Cardiac muscle cell (in vitro differentiated cells and primary cell): ENCODE measurements at places on chromosomes 2 and 18. TPM values are rescaled to one million over a fixed set of nuclear protein-coding genes. Genes with fewer than 3 reads are reported as not detected.

Gene VWA3B
- 0.69 TPM in 1 of 2 replicates, not detected in the other for polyA plus RNA-seq

Gene PRKAG3
- polyA plus RNA-seq: 0.12 and 0.17 TPM in 2 replicates

GRCh38 chr2:8196316-8196715 is 485.5 kb upstream of the ID2 start:
- no peak for DNase-seq

DNA sequence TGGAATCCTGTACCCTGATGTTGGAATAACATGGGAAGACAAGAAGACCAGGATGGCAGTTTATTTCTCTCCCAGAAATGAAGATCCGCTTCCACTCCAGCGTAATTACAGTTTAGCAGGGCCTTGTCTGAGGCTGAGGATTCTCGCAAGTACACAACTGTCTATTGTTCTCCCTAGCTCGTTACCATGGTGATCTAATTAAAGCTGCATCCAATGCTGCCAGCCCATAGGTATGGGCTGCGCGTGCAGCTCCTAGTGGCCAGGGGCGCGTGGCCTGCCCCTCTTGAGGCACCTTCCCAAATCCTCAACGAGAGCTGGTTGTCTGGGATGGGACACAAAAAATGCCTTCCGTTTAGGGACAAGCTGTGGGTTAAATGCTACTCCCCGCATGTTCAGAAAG is 344.9 kb downstream of the CYRIA start:
- no peak for DNase-seq

DNA sequence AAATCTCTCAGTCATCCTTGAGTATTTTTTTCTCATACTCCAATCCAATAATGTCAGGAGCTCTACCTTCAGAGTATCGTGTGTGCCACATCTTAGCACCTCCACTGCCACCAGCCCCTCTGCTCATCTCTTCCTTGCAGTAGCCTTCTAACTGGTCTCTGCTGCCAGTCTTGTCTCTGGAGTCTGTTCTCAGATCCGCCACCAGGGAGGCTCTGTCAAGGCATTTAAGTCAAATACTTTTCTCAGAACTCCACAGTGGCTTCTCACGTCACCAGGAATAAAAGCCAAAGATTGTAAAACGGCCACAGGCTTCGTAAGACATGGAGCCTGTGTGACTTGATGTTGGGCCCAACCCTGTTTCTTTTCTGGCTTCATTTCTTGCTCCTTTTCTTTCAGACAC is 7.1 kb downstream of the UNC50 start:
- DNase-seq: no peak

GRCh38 chr2:100835006-100835659 is 15.2 kb downstream of the NPAS2 start:
- DNase-seq: no peak

DNA sequence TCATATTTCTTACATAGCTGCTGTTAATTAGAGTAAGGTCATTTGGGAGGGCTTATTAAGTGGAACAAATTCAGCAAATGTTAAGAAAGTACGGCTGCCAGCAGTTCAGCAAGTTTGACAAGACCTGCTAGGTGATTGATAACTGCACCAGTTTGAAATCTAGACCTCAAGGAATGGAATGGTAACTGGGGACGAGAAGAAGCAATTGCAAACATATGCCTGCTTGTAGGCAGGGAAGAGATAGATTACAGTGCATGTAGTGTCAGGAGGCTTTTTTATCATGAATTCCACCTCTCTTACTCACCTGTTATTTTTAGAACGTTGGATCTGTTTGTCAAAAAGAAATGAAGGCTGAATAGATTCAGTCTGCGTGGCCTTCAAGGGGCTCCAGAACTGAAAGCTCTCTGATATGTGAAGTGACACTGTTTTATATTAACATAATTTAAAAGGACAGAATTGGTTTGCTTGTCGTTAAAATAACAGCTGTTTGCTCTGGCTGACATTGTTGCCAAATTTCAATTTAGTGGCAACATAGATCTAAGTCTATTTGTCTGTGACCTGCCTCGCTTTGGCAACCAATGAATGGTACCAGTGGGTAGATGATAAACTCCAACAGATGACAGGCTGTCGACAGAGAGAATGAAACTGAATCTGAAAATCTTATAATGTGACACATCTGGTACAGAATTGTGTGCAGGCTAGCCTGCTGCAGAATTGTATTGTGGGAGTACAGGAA is 199.3 kb downstream of the ZNF407 start:
- peak; percentile 50 for DNase-seq

DNA sequence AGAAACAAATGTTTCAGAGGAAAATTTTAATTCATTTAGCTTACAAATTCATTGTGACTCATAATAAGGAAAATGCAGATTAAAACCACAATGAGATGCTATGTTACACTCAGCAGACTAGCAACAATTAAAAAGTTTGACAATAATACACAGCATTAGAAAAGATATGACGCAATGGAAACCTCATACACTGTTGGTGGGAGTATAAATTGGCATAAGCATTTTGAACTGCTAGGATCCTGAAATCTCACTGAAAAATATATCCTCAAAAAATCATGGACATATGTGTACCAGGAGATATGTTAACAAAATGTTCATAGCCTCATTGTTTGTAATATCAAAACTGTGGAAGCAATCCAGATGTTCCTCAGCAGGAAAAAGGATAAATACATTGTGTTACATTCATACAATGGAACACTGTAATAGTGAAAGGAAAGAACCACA is 13.7 kb downstream of the CALCRL start:
- no peak for DNase-seq

DNA sequence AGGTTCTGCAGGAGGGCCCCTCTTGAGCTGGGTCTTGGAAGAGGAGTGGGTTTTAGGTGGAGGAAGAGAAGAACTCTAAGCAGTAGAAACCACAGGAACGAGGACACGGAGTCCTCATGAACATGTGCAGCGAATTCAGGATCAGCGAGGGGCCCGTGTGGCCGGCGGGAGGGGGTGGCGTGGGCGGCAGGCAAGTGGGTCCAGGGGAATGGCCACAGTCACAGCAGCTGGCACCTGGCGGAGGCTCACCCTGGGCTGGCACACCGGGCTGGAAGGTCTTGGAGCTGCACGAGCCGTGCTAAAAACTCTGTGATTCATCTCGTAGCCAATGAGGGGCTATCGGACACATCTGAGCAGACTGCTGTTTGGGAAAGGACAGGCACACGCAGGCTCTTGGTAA is 18.0 kb upstream of the CIDEA start:
- DNase-seq: no peak

DNA sequence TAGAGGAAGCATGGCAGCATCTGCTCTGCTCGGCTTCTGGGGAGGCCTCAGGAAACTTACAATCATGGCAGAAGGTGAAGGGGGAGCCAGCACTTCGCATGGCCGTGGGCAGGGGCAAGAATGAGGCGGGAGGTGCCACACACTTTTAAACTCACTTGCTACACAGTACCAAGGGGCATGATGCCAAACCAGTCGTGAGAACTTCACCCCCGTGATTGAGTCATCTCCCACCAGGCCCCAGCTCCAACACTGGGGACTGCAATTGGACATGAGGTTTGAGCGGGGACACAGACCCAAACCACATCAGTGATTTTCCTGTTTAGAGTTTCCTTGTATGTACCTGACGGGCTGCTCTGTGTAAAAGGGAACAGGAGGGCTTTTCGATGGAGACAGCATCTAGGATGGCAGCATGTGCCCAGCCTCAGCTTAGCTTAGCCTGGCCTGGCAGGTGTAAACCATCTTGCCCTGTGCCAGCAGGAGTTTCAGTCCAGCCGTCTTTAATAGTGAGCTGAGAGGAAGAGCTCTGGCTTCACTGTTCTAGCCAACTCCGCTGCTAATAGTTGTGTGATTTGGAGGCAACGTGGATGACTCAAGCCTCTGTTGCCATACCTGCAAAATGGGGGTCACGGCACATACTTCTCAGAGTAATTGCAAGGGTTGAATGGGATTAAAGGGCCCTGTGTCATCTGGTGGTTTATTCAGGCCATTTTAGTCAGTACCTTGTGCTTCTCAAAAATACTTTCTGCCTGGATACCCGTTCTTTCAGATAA is 101.8 kb downstream of the ASAP2 start:
- DNase-seq: no peak

Gene POTEJ
- 0.59 and 0.70 TPM in 2 replicates for polyA plus RNA-seq

DNA sequence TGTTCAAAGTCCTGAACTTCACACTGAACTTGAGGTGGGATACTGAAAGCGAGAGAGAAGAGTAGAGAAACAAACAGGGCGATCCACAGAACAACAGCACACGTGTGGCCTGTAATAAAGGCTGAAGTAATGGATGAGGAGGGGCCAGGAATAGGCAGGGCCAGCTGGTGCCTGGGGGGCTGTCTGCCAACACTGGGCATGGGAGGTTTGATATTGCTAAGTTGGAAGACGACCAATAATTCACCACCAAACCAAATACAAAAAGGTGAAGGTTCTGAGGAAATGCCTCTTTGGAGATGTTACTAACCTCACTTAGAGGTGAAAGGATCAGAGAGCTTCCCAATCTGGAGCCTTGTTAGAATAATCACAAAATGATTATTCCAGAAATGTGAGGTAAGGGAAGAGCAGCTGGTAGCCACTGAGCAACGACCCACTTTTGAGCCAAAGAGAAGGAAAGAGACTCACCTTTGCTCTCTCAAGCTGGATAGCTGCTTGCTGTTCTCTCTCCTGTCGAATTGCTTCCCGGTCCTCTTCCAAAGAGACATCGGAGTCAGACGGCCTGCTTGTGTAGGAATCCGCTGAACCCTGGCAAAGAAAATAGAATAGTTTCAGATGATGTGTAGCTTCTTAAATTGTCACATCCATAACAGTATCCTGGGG is 54.7 kb upstream of the ARL5A start:
- DNase-seq: no peak

- DNase-seq: no peak
Measured at GRCh38 chr2:240269380-240269779, 128.9 kb upstream of the OTOS start.

Gene LBX2
- polyA plus RNA-seq: 1.7 TPM in 1 of 2 replicates, not detected in the other

DNA sequence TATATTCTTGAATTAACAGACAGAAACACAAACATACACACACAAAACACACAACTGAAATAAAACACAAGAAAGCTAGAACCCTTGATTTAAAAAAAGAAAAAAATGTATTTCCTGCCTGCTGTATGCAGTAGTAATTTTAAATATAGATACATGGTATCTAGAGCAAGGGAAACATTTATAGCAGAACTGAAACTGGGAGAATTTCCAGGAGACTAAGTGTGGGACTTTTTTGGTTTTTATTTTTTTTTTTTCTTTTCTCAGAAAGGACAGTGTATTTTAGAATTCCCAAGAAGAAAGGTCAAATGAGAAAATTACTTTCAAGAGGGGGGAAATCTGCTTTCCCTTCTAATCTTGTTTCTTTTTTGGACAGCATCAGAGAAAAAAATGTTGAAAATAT is 558.9 kb upstream of the PKDCC start:
- no peak for DNase-seq

DNA sequence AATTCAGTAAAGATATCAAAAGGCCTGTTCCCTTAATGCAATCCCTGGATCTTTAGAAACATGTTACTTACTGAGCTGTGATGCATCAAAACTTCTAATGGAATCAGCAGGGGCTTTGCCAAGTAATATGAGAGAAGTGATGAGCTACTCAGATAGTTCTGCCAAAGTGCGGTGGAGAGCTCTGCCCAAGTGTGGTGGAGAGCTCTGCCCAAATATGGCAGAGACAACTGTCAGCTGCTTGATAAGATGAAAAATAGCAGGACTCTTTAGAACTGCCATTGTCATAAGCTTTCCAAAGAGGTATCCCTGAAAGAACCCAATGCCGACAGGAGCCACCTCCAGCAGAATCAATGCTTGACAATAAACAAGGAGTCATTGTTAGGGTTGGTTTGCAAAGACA is 167.9 kb upstream of the SLC39A10 start:
- peak; percentile 13 for DNase-seq

Gene KIF5C
- 0.82 and 3.2 TPM in 2 replicates for polyA plus RNA-seq

Gene MEP1B
- polyA plus RNA-seq: 0.34 TPM in 1 of 2 replicates, not detected in the other

- no peak for DNase-seq
Measured at GRCh38 chr18:76429262-76430126, 65.5 kb downstream of the ZNF516 start.

DNA sequence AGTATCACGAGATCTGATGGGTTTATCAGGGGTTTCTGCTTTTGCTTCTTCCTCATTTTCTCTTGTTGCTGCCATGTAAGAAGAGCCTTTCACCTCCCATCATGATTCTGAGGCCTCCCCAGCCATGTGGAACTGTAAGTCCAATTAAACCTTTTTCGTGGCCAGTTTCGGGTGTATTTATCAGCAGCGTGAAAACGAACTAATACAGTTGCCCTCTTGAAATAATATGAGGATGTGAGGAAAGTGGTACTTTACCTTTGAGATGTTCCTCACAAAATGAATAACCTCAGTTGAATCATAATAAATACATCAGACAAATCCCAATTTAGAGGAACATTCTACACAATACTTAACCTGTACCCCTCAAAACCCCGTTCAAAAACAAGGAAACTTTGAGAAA is 356.4 kb downstream of the CPS1 start:
- no peak for DNase-seq

Gene DSC3
- polyA plus RNA-seq: 0.81 and 1.5 TPM in 2 replicates

Gene ARHGEF4
- 26.0 and 52.9 TPM in 2 replicates for polyA plus RNA-seq

- DNase-seq: no peak
Measured at GRCh38 chr2:36528766-36529392, 69.1 kb downstream of the FEZ2 start.

DNA sequence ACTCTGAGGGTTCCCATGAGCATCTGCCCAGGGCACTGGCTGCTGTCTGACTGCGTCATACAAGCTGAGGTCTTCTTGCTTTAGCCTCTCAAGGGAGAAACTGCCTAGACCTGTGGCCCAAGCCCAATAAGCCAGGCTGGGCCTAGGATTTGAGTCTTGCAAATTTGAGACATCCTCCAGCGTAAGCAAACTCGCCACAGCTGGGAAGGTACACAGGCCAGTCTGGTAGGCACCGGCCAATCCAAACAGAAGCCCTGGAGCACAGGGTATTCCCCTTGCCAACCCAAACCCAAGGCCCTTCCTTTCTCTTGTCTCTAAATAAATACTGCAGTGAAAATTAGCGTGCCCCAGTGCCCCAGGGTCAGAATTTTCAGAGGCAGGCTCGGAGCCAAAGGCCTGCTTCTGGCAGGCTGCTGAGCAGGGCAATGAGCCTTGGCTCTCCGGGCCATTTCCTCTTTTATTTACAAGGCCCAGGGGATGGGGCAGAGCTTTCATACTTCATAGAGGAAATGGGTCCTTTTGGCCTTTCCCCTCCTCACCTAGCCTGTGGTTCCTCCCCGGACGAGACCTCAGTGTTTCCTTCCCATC is 33.3 kb downstream of the POLR1A start:
- DNase-seq: no peak

DNA sequence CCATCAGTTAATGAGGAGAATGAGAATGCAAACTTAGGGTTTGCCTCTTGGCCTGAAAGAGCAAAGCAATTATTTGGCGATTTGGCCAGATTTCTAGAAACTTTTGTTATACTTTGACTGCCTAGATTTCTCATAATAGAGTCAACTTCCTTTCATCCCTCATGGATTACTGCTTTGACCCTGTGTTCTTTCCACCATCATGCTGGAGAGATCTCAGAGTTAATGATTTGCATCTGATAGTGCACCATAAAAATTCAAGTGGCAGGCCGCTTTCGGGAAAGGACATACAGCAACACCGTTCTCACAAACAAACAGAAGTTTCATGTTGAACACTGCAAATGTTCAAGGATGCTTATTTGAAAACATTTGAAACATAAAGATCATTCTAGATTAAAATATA is 143.7 kb upstream of the ZFP36L2 start:
- no peak for DNase-seq

Gene IL18RAP
- polyA plus RNA-seq: 0.61 TPM in 1 of 2 replicates, not detected in the other

GRCh38 chr2:98036349-98037000 is 40.7 kb upstream of the TMEM131 start:
- no peak for DNase-seq

GRCh38 chr2:103445347-103445746 is 683.5 kb downstream of the TMEM182 start:
- DNase-seq: peak; percentile 0

Gene ANKRD30BL
- not detected in 2 replicates for polyA plus RNA-seq

GRCh38 chr2:36572719-36573059 is 25.3 kb downstream of the FEZ2 start:
- DNase-seq: no peak
